Left renal pelvis (tissue), 4 donors: ENCODE measurements at places on chromosomes 11 and 22. TPM values are rescaled to one million over a fixed set of nuclear protein-coding genes. Genes with fewer than 3 reads are reported as not detected.

The APOL3 gene
- polyA plus RNA-seq = 13.7 TPM

The LGALS12 gene
- polyA plus RNA-seq = 0.09 TPM

The TMEM80 gene
- polyA plus RNA-seq = 40.5 TPM

The C11orf87 gene
- polyA plus RNA-seq = 0.23 TPM

The USP2 gene
- polyA plus RNA-seq = 15.9 TPM
